ENCODE measurements at places on chromosomes 3 and 15.

DNA sequence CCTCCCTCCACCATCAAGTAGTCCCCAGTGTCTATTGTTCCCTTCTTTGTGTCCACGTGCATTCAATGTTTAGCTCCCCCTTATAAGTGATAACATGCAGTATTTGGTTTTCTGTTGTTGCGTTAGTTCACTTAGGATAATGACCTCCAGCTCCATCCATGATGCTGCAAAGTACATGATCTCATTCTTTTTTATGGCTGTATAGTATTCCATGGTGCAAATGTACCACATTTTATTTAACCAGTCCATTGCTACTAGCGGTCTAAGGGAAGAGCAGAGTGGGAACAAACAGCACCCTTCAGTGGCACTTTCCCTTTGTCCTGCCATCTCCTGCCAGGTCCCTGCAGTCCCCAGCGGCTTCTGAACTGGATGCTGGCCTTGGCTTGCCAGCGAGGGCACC lies 69.1 kb downstream of the LRRK1 start:
- no peak for DNase-seq

DNA sequence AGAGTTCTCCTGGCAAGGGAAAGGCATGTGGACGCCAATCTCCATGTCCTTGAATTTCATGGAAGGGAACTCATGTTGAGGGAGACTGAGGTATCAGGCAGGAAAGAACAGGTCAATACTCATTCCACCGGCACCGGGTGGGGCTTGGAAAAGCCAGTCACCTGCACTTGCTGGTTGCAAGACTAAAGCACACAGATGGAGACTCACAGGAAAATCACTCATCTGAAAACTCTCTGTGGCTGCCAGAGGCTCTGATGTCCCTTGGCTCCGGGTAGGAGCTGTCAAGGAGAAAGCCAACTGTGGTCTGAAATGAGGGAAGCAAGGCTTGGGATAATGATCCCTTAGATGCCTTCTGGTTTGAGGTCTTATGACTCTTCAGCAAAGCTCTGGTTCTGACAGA lies 8.7 kb upstream of the CGNL1 start:
- no peak for DNase-seq

DNA sequence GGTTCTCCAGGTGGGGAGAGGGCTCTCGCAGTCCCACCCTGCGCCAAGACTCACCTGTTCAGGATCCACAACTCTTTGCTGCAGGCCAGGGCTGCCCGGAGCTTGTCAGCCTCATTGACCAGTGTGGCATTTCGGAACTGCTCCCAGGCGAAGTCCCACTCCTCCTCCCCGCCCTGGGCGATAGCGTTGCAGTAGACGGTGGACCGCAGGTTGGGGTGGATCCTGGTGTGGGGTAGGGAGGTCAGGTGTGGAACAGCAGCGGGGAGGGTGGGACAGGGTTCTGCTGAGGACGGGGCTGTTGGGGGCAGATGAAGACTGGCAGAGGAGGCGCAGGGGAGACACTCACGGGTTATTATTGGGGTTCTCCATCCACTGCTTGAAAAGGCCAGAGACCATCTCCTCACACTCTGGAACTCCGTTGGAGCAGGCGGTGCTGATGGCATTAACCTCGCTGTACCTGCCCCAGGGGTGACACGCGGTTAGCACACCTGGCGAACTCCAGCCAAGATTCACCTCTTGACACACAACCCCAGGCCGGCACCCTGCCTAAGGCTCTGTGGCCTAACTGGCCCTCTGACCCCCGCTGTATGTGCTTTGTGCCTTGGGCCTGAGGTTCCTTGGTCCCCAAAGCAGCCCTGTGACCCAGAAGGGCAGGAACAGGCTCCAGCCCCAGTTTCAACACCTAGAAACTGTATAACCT lies 16.1 kb downstream of the MESP2 start:
- no peak for DNase-seq

DNA sequence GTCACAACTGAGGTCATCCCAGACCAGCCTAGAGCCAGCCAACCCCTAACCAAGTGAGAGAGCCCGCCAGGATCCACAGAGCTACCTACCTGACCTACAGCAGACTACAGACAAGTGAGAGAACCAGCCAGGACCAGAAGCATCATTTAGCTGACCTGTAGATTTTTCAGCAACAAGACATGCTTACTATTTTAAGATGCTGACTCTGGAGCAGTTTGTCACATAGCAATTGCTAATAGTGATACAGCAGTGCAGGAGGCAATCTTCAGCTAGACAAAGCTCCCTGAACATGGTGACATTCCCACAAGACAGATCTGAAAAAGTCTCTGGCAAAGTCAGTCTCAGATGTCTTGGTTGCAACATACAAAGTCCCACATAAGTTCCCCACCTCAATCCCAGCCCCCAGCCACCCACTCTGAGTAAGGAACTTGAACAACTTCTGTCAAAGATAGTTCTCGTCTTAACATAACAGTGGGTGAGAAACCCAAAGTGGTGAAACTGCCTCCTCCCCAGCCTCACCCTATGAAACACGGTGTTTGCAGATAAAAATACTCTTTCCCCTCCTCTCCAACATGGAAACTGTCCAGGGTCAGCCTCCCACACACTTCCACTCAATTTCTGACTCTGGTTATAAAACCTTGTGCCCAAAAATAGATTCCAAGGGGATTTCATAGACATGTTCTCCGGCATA lies 120.3 kb upstream of the SLC6A11 start:
- no peak for DNase-seq

DNA sequence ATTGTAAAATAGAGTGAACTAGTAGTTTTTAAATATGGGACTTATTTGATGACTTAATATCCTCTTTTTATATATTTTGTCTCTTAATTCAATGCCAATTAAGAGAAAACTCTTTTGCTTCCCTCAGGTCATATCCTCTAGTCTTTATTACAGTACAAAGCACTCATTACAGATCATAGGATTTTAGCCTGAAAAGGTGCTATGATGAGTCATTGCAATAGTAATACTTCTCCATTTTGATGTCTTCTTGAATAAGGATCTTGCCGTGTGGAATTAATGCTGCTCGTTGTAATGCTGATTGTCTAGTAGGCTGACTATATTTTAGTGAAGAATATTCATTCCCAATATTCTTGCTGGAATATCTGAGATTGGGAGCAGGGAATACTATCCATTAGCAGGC lies 612.2 kb upstream of the GOLIM4 start:
- DNase-seq, result no peak

GRCh38 chr3:140571836-140572235 lies 106.0 kb upstream of the TRIM42 start:
- no peak for DNase-seq

DNA sequence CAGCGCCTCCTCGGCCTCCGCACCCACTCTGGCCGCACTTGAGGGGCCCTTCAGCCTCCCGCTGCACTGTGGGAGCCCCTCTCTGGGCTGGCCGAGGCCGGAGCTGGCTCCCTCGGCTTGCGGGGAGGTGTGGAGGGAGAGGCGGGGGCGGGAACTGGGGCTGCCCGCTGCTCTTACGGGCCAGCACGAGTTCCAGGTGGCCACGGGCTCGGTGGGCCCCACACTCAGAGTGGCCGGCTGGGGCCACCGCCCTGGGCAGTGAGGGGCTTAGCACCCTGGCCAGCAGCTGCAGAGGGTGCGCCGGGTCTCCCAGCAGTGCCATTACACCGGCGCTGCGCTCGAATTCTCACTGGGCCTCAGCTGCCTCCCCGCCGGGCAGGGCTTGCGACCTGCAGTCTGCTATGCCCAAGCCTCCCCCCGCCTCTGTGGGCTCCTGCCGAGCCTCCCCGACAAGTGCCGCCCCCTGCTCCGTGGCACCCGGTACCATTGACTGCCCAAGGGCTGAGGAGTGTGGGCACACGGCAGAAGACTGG lies 167.1 kb upstream of the PLSCR5 start:
- DNase-seq, result no peak

DNA sequence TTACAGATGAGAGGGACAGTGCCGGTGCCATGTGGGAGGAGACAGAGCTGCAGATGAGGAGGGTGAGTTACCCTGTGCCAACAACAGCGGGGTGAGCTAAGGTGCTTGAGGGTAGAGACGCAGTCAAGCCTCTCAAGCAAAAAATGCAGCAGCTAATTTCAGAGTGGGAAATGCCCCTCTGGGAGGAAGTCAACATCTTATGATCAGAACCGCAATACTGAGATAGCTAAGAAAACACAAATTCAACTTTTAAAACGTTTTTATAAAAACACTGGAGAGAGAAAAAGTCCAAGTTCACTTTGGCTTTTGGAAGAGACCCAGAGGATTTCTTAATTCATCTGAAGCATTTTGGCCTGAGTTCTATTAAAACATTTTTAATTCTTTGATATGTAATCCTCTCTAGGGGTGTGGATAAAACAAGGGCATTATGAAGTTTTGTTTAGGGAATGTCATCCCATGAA lies 319.2 kb downstream of the SLC9A9 start:
- peak; percentile 27 for DNase-seq

GRCh38 chr3:172461530-172462138 lies 13.4 kb upstream of the GHSR start:
- no peak for DNase-seq

DNA sequence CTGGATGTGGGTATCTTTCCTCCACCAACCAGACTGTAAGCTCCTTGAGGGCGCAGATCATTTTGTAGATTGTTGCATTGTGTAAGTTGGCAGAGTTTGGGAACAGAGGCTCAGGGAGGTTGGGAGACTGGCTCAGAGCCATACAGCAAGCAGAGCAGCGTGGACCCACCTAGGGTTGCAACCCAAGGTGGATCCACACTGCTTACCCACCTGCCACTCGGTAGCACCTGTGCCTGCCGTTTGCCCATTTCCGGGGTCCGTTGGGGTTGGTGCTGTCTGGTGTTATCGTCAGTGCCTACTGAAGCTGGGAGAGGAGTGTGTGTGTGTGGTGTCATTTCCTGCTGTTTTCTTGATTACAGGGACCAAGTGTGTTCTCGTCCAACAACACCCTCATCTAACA lies 19.0 kb downstream of the SMAD6 start:
- no peak for DNase-seq

DNA sequence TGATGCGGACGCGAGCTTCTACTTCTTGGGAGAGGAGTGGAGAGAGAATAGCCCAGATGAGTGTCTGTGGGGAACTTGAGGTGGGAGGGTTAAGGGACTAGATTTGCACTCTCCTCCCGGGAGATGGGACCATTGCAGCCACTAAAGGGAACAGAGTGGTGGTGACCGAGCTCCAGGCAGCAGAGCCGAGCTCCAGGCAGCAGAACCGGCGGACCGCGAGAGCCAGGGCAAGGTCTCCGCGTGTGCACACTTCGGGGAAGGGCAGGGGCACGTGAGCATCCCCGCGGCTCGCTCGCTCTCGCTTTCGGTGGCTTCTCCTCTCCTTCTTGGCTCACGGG lies 1.1 kb downstream of the IGDCC3 start:
- DNase-seq, result no peak

DNA sequence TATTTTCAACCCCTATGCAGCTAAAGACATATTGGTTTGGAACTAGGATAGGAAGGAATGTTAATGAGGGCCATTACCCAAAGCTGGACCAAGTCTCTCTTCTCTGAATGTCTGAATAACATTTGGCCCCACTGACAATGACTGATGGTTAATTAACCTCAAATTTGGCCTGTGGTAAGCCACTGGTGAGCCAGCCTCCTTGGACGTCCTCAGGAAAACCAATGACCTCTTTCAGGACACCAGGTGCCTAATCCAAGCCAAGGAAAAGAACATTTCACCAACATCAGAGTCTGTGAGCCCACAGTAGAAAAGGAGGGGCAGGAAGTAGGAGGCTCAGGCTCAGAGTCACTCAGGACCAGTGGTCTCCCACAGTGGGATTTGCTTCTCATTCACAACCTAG lies 56.4 kb upstream of the ETV5 start:
- no peak for DNase-seq

GRCh38 chr3:15795651-15796308 lies 2.0 kb downstream of the ANKRD28 start:
- DNase-seq, result no peak

- no peak for DNase-seq
These were observed 208.7 kb downstream of the VGLL3 start for GRCh38 chr3:86782286-86782685.

GRCh38 chr3:184160456-184160855 lies 5.3 kb downstream of the DVL3 start:
- DNase-seq, result no peak

DNA sequence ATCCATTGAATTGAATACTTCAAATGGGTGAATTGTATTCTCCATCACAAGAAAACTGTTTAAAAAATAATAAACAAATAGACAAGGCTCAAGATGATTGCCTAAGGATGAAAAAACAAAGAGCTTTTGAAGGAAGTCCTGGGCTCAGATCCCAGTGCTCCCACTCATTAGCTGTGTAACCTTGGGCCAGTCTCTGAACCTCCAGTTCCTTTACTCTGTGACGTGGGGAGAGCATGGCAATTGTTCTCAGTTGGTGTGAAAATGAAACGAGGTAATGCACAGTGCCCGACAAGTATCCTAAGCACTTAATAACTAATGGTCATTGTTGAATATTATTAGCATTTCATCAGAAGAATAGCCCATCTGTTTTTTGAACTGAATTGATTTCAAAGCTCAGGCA lies 40.7 kb downstream of the TNIK start:
- no peak for DNase-seq

DNA sequence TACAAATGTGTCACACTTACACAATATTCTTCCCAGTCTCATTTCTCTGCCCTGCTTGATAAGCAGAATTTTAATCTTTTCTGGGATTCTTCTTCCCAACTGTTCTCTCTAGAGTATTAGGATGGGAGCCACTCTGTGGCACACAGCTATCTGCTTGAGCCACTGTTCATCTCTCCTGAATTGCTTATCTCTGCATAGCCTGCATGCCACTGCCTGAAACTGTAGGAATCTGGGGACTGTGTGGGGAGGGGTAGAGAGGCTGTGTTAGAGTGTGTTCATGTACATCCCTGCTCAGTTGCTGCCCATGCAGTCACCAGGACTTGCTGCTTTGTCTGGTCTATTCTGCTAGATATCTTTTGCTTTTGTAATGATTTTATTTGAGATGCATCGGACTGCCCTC lies 2.3 kb upstream of the OR4F6 start:
- no peak for DNase-seq

- no peak for DNase-seq
These were observed 147.0 kb downstream of the PDE8A start for GRCh38 chr15:85128621-85129020.

GRCh38 chr15:73695773-73696640 lies 11.8 kb downstream of the CD276 start:
- no peak for DNase-seq

DNA sequence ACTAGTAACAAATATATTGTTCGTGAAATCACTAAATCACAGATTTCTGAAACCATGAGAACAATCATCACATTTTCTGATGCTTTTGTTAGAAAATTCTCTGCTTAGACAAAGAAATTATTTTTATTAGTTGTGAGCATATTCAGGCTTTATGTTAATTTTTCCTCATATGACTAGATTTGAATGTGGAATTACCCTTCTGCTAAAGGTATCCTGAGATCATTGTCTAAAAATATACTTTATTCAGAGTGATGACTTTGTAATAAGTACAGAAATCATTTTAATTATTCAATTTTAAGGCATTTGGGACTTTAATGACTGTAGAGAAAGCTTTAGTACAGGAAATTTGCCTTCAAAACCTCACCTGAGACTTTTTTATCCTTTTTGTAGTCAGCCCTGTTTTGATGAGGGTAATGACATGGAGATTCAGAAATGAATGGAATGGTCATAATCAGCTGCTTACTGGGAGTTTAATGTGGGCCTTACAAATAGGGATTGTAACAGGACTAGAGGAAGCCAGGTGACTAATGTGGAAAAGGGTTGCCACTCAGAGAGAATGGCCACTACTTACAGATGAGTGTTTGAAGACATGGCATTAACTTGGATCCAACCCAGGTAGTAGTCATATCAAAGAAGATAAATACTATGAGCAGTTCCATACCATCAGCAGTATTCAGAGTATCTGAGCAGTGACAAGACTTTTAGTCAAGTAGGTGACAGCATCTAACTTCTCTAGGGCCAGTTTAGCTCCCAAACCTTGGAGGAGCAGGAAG lies 148.3 kb downstream of the MBNL1 start:
- no peak for DNase-seq
